ENCODE measurements at places on chromosomes 7 and 10.

DNA sequence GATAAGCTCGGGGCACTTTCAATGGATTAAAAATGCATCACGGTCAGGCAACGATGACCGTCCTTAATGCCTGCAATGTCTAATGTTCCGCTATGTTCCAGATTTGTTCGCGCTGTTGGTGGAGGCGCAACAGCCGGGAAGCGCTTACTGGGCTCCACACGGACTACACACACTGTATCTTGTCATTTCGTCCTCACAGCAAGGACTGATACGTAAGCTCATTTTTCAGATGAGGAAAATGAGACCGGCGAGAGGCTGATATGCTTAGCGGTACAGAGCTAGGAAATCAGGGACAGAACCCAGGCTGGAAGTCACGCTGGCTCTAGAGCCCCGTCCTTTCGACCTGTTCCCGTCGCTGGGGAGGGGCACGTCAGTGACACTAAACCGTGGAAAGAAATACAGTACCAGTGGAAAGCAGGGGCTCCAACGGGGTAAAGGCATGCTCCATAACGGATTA is 670 bp downstream of the TPK1 start:
- peak; percentile 32 for DNase-seq

DNA sequence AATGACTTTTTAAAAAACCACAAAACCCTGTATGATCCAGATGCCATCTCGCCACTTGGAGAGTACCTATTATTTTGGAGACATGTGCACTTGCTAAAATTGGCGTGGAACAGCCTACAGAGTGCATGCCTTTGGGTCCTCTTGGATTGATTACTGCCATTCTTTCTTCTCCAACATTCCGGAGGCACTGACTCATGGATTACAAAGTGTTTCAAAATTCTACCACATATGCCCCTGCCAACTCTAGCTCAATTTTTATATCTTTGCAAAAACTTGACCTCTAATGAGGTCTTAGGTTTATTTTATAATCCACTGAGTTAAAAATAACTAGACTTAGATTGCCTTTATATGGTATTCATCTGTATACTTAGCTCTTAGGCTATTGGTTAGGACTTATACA is 55.8 kb upstream of the KIF5B start:
- DNase-seq: no peak

DNA sequence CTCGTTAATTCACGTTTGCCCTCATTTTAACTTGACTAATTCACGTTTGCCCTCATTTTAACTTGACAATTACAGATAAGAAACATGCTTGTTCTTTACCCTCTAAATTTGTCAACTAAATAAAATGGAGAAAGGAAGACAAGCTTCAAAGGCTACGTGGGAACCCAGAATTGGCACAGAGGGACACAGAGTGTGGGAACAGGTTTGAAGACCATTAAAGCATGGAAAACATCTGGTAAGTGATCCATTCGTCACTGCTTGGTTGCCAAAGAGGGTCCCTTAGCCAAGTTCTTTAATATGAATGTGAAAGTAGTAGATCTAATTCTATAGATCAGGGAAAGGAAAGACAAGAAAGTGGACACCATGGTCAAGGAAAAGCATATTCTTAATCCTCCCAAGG is 57.2 kb downstream of the ITIH5 start:
- DNase-seq: no peak

GRCh38 chr10:12543589-12543988 is 194.2 kb downstream of the CAMK1D start:
- no peak for DNase-seq

GRCh38 chr7:100825215-100825671 is 2.1 kb downstream of the EPHB4 start:
- DNase-seq: no peak

DNA sequence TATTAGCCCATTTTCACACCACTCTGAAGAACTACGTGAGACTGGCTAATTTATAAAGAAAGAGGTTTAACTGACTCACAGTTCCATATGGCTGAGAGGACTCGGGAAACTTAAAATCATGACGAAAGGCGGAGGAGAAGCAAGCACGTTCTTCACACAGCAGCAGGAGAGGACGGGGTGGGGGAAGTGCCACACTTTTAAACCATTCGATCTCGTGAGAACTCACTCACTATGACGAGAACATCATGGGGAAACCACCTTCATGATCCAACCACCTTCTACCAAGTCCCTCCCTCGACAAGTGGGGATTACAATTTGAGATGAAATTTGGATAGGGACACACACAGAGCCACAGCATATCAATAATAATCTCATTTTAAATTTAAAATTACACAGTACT is 80.2 kb downstream of the VWDE start:
- no peak for DNase-seq

GRCh38 chr10:78260141-78260540 is 226.5 kb downstream of the RPS24 start:
- DNase-seq: no peak

DNA sequence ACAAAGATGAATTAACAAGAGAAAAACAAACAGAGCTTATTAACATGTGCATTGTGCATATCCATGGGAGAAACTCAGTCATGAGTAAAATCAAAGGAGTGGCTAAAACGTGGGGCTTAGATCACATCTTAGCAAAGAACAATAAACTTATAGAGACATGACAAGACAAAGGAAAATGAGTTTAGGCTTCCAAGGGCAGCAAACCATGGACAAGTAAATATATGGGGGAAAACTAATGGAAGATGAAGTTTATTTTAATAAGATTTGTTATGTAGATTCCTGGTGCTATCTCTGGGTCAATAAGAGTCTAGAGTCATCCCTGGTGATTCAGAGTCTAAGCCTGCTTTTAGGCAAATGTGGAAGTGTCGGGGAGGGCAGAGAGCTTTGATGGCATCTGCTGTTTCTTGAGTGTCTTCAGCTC is 87.2 kb upstream of the PLPP4 start:
- DNase-seq: no peak
